Activated CD8-positive, alpha-beta memory T cell treated with anti-CD3 and anti-CD28 coated beads, Interleukin-2, amount 10 ng/mL, durations not matched to agents 7 days and 5 days (primary cell): ENCODE measurements at places on chromosomes 4 and X.

DNA sequence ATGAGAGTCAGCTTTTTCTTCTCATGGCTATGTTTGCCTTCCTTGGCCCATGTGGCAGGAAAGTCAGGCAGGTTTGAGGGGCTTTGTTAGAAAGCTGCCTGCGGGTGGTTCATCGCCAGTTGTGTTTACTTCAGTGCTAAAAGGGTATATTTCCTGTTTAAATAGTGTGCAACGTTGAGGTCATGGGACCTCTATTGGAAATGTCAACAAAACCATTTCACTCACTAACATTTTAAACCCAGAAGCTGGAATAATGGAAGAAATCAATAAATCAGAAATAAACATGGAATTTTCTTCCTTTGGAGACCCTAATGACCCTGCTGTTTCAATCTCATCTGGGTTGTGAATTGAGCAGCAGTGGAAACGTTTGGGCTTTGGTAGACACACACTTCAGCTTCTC is 185.8 kb downstream of the ANKRD50 start:
- no peak overlapping the region for H3K4me3 ChIP-seq
- H3K27ac ChIP-seq: no peak overlapping the region
- no peak for DNase-seq

DNA sequence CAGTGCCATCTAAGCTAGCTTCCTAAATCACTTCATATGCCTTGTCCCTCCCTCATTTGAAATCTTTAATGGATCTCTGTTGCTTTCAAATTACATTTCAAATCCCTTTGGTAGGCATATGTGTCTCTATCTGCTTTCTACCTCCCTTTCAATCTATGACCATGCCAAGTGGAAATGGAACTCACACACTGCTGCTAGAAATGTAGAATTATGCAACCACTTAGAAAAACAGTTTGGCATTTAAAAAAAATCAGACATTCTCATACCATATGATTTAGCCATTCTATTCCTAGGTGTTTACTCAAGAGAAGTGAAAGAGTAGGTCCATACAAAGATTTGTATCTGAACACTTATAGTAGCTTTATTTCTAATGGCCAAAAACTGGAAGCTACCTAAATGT is 413.5 kb upstream of the INTU start:
- no peaks in the 10 kb centered on the region for H3K4me1 ChIP-seq
- H3K4me3 ChIP-seq: no peak overlapping the region
- DNase-seq: no peak
- H3K27me3 ChIP-seq: no peaks in the 10 kb centered on the region
- H3K36me3 ChIP-seq: no peaks in the 10 kb centered on the region

GRCh38 chr4:4619821-4620220 is 78.0 kb upstream of the STX18 start:
- H3K27me3 ChIP-seq: no peaks in the 10 kb centered on the region
- H3K4me3 ChIP-seq: no peak overlapping the region
- H3K27ac ChIP-seq: no peak overlapping the region
- no peaks in the 10 kb centered on the region for H3K4me1 ChIP-seq
- no peak for DNase-seq
- no peaks in the 10 kb centered on the region for H3K36me3 ChIP-seq

DNA sequence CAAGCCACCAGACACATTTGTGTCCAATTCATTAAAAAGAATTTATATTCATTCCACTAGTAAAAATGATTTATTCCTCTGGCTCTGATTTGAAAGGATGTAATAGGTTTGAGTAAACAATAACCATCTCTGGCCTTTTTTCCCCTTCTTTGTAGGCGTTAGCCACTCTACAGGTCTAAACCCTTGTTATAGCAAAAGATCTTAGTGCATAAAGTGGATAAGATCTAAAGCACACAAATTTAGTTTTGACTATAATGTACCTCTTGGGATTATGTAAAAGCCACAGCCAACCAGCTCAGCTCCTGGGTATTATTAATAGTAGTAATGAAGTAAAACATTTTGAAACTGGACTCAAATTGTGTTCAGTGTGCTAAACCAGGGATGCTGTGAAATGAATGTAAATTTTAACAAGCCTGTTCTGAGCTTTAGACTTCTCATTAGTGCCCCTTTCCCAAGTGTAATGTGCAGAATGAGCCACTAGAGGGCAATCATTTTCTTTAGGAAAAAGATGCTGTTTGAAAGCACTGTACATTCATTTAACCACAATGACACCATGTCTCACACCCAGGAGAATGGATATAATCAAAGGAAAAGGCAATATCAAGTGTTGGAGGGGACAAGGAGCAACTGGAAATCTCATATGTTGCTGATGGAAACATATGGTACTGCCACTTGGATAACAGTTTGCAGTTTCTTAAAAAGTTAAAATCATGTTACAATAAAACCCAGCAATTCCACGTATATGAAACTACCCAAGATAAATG is 69.7 kb downstream of the KLHL8 start:
- no peaks in the 10 kb centered on the region for H3K27me3 ChIP-seq
- peak; percentile 53 for DNase-seq
- H3K4me1 ChIP-seq: no peaks in the 10 kb centered on the region
- H3K27ac ChIP-seq: no peak overlapping the region
- H3K4me3 ChIP-seq: no peak overlapping the region

DNA sequence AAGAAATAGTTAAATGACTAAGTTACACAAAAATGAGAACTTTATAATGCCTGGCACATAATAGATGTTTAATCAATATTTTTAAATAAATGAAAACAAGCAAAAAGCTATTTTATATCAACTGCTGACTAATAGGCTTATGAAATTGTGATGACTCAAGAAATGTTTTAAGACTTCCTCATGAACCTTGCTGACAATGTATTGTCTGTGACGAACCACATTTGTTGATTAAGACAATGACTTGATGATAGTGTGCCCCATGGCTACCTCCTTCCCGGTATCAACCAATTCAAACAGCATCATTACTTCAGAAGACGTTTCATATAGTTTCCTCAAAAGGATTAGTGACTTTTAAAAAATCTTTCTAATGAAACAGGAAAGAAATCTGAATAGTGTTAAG is 7.9 kb downstream of the CXCL6 start:
- no peaks in the 10 kb centered on the region for H3K4me1 ChIP-seq
- H3K27me3 ChIP-seq: no peaks in the 10 kb centered on the region
- no peak overlapping the region for H3K27ac ChIP-seq
- H3K4me3 ChIP-seq: no peak overlapping the region
- H3K36me3 ChIP-seq: no peaks in the 10 kb centered on the region
- DNase-seq: no peak

GRCh38 chr4:52659722-52660261 is 691 bp upstream of the USP46 start:
- H3K4me3 ChIP-seq: peak overlapping the region; percentile 81
- peak overlapping the region; percentile 76 for H3K27ac ChIP-seq
- peaks cover 26% of the 10 kb centered on the region for H3K36me3 ChIP-seq
- no peaks in the 10 kb centered on the region for H3K27me3 ChIP-seq
- DNase-seq: no peak

DNA sequence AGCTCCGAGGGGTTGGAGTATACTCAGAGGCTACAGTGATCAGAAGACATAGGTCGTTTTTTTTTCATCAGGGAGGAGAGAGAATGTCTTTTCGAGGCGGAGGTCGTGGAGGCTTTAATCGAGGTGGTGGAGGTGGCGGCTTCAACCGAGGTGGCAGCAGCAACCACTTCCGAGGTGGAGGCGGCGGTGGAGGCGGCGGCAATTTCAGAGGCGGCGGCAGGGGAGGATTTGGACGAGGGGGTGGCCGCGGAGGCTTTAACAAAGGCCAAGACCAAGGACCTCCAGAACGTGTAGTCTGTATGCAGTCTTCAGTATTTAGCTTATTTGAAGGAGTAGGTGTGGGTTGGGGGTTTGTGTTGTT is 500 bp downstream of the GAR1 start:
- peak overlapping the region; percentile 95 for H3K4me3 ChIP-seq
- peak overlapping the region; percentile 98 for H3K27ac ChIP-seq
- peaks cover 39% of the 10 kb centered on the region for H3K36me3 ChIP-seq
- H3K4me1 ChIP-seq: peaks cover 60% of the 10 kb centered on the region
- H3K27me3 ChIP-seq: no peaks in the 10 kb centered on the region
- peak; percentile 75 for DNase-seq

DNA sequence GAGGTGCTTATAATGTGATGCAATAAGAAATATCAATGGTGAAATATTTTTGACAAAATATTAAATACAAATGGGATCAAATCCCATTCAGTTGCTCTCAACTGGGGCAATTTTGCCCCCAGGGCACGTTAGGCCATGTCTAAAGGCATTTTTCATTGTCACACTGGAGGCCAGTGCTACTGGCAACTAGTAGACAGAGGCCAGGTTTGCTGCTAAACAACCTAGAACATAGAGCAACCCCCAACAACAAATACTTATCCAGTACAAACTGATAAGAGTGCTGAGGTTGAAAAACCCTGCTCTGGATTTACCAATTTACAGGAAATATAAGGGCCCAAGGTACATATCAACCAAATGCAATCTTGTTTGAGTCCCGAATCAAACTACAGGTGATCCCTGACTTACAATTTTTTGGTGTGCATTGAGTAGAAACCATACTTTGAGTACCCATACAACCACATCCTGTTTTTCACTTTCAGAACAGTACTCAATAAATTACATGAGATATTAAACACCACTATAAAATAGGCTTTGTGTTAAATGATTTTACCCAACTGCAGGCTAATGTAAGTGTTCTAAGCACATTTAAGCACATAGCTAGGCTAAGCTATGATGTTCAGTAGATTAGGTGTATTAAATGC is 237.5 kb downstream of the HNRNPD start:
- no peak overlapping the region for H3K4me3 ChIP-seq
- H3K4me1 ChIP-seq: peaks cover 12% of the 10 kb centered on the region
- no peaks in the 10 kb centered on the region for H3K27me3 ChIP-seq
- H3K36me3 ChIP-seq: no peaks in the 10 kb centered on the region
- H3K27ac ChIP-seq: no peak overlapping the region
- no peak for DNase-seq

DNA sequence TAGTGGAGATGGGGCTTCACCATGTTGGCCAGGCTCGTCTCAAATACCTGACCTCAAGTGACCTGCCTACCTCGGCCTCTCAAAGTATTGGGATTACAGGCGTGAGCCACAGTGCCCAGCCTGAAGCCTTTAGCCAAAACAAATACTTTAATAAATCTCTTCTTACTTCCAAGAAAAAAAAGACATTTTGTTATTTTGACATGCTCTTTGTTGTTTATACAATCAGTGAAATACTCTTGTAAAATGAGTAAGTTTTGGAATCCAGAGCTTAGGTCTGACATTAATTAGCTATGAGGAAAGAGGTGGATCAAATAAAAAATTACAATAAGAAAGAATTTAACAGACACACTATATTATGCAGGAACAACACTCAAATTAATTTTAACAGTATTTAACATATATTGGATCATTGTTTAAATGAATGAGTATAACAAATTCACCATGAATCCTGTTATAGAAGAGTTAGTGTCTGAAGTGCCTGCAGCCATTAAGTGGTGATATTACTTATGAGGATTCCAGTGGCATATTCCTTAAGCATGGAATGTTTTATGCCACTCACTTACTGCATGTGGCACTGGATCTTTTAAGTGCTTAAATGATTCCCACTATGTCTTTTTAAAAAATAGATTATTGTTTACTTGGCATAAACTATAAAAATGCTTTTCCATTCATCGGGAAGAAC is 260.1 kb upstream of the GIMD1 start:
- no peak overlapping the region for H3K4me3 ChIP-seq
- no peak for DNase-seq
- no peaks in the 10 kb centered on the region for H3K36me3 ChIP-seq
- H3K4me1 ChIP-seq: no peaks in the 10 kb centered on the region

- peaks cover 14% of the 10 kb centered on the region for H3K4me1 ChIP-seq
- no peaks in the 10 kb centered on the region for H3K36me3 ChIP-seq
- H3K4me3 ChIP-seq: peak overlapping the region; percentile 73
- peak overlapping the region; percentile 99 for H3K27ac ChIP-seq
- peak; percentile 77 for DNase-seq
- no peaks in the 10 kb centered on the region for H3K27me3 ChIP-seq
These were observed 24.1 kb upstream of the PBDC1 start for GRCh38 chrX:76148753-76149152.

DNA sequence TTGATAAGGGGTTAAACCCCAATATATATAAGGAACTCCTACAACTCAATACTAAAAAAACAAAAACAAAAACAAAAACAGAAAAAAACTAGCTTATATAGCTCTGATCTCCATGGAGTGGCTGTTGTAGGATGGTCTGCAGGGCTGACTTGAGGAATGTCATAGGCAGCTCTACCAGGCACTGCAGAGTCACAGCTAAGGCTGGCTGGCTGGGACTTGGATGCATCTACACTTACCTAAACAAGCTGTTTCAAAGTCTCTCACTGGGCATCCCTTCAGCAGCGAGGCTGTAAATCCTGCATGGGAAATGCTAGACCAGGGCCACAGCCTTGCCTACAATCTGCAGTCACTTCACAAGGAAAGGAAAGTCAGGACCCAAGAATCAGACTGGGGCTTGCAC is 61.3 kb downstream of the HOPX start:
- peaks cover 8% of the 10 kb centered on the region for H3K27me3 ChIP-seq
- H3K27ac ChIP-seq: no peak overlapping the region
- no peak for DNase-seq

GRCh38 chrX:10974920-10975319 is 136.2 kb upstream of the HCCS start:
- no peaks in the 10 kb centered on the region for H3K36me3 ChIP-seq
- no peaks in the 10 kb centered on the region for H3K27me3 ChIP-seq

- peaks cover 3% of the 10 kb centered on the region for H3K27me3 ChIP-seq
- no peaks in the 10 kb centered on the region for H3K4me1 ChIP-seq
- no peak overlapping the region for H3K4me3 ChIP-seq
- no peak for DNase-seq
- H3K27ac ChIP-seq: no peak overlapping the region
- H3K36me3 ChIP-seq: no peaks in the 10 kb centered on the region
These were observed 63.2 kb downstream of the PAK3 start for GRCh38 chrX:111159232-111159631.

- no peak overlapping the region for H3K4me3 ChIP-seq
- no peak overlapping the region for H3K27ac ChIP-seq
- DNase-seq: no peak
- H3K36me3 ChIP-seq: no peaks in the 10 kb centered on the region
These were observed 2.9 kb upstream of the ADH6 start for GRCh38 chr4:99221980-99222379.

DNA sequence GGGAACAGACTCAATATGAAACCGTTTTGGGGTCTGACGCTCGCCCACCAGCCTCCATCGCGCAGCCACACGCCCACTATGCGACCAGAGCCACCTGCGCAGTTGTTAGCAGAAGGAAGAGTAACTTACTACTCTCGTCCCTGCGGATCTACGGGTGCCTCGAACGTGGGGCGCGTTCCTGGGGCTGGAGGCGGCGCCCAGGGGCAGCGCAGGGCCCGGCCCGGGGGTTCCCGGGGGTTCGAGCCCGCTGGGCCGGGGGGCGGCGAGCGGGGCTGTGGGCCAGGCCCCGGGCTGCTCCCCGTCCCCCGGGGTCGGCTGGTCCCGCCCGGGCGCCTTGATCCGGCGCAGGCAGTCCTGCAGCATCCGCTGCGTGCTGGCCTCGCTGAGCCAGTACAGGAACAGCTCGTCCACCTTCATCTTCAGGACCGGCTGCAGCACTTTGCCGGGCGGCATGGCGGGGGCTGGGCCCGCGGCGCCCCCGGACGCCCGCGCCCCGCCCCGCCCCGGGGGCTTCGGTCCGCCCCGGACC is 404 bp downstream of the PPP2R3B start:
- peaks cover 4% of the 10 kb centered on the region for H3K27me3 ChIP-seq
- peaks cover 10% of the 10 kb centered on the region for H3K4me1 ChIP-seq
- H3K27ac ChIP-seq: peak overlapping the region; percentile 57
- H3K4me3 ChIP-seq: peak overlapping the region; percentile 62
- peaks cover 3% of the 10 kb centered on the region for H3K36me3 ChIP-seq

- H3K27me3 ChIP-seq: peaks cover 6% of the 10 kb centered on the region
- no peak overlapping the region for H3K27ac ChIP-seq
- H3K4me3 ChIP-seq: no peak overlapping the region
- no peaks in the 10 kb centered on the region for H3K4me1 ChIP-seq
- no peak for DNase-seq
- peaks cover 4% of the 10 kb centered on the region for H3K36me3 ChIP-seq
These were observed 64.7 kb downstream of the INTS6L start for GRCh38 chrX:135585153-135585552.
